ENCODE measurements at places on chromosomes 1 and 21.

DNA sequence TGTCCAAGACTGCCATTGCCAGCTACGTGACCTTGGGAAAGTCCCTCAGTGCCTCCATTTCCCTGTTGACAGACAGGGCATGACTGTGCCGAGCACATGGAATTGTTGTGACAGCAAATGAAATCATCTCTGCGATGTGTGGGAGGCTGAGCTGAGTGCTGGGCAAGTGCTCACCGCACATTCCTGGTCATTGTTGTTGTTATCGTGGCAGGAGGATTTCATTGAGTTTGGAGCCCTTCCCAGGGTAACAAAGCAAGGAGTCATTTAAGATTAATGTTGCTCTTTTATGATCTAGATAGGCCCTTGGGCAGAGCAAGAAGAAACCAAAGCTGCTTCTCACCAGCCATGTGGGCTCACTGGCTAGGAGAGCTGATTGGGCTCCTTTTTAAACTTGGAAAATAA is 39.6 kb upstream of the ITPKB start:
- no peak for DNase-seq

- DNase-seq: no peak
These were observed 9.0 kb upstream of the C1orf198 start for GRCh38 chr1:230877146-230877923.

DNA sequence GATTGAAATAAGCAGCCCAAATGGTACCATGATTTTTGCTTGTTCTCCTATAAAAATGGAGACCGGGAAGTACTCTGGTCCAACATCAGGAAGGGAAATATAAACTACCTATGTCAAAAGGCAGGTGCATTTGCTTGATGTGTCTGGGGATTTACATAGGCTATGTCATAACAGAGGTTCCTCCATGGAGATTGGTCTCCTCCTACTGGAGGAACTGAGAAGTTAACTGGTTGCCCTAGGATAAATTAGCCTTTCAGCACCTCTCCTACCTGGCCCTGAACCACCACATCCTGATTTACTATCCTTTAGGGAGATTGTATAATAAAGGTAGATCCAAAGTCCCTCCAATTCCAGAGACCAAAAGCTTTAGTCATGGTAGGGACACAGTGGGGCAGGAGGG is 1109.3 kb upstream of the B3GALT2 start:
- DNase-seq: no peak

- no peak for DNase-seq
These were observed 6.2 kb upstream of the SPRR2F start for GRCh38 chr1:153119491-153119971.

DNA sequence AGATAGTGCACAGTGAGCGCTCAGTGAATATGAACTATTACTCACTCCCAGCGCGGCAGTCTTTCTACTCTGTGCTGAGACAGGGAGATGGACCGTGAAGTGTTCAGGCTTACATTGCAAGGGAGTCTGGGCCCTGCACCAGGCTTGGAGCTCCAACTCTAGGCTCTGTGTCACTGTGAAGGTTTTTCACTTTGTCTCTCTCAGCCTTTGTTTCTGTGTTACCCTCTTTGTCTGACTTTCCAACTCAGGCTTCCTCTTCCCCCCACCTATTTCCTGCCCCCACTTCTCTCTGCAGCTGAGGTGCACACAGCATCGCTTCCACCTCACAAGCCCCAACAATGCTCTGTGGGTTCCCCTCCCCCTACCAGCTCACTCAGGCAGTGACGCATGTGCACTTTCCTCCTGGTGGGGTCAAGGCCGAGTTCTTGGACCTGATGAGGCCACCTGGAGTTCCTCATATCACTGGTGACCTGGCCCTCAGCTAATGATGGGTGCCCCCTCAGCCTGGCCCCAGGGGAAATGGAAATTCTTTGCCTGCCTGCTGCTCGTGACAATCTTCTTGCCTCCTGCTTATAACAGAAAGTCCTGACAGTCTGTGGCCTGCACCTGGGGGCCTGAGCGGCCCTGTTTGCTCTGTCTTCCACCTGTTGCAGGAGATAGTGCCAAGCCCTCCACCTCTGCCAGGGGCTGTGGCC is 1.1 kb upstream of the LCK start:
- DNase-seq: peak; percentile 71

DNA sequence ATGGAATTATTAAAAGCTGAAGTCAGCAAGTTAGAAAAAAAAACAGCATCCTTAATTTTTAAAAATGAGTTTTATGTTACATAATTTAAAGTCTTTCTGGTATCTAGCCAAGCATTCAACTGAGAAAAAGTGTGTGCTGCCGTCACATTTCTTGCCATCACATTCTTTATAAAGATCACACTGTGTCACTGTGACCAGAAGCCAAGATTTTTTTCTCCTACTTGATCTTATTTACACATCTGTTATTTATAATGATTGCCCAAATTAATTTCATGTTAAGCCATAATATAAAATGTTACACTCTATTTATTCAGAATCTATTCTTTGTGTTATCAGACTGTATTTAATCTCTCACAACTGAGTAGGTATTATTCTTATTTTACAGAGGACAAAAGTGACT is 1603.7 kb downstream of the PLA2G4A start:
- DNase-seq: no peak

DNA sequence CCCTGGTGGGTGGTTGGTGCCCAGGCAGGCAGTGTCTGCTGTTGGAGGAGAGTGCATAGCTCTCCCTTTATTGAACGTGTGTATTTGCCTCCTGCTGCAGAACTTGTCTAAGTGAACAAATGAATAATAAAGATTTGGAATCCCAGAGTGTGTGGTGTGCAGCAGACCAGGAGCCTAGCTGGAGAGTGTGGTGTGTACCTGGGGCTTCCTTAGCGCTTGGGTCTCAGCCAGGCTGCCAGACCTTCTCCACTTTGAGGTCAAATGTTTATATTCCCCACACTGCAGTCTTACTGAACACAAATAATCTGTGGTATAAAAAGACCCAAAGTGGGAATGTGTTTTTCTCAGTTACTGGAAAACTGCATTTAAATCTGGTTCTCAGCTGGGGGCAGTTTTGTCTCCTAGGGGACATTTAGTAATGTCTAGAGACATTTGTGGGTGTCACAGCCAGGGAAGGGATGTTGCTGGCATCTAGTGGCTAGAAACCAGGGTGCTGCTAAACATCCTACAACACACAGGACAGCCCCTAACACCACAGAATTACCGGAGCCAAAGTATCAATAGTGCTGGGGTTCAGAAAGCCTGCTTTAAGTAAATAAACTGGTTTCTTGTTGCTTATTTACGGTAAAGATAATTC is 23.6 kb downstream of the SLC37A1 start:
- no peak for DNase-seq

DNA sequence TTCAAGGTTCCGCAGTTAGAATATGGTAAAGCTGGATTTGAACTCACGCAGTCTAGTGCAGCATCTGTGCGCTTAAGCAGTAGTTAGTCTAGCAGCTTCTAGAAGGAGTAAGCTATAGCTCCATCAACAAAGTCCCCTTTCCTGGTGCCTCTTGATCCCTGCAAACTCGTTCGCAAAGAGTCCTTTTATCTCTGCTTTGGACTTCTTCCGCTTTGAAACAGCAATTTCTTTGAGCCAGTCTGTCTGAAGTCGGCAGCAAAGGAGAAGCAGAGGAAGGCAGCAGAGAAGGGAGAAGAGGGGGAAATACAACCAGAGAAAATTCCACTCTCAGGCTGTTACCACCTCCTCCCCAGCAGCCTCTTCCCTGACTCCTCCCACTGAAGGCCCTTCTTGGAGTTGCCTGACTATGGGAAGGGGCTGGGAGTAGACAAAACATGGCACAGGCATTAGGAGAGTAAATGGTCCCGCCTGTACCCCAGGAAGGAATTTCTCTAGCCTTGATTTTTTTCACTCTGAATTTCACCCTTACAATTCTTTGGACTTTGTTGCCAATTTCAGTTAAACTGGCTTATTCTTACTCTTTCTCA is 25.9 kb downstream of the HSD3B2 start:
- DNase-seq: no peak

DNA sequence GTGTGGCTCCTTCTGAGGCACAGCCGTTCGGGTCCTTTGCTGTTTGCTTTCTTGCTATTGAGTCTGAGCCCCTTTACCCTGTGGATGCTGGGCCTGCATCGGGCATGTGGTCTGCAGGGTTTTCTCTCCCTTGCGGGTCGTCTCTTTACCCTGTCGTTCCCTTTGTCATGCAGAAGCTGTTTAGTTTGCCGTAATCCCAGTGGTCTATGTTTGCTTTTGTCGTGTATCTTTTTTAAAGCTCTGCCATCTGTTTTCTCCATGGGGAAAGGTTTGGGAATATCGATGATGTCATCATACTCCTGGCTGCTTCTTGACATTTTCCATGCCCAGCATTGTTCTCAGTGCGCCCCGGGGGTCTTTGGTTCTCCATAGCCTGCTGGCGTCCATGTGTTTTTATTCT is 68.2 kb downstream of the AGPAT3 start:
- DNase-seq: no peak

GRCh38 chr1:231827337-231828105 is 200.9 kb downstream of the DISC1 start:
- no peak for DNase-seq

DNA sequence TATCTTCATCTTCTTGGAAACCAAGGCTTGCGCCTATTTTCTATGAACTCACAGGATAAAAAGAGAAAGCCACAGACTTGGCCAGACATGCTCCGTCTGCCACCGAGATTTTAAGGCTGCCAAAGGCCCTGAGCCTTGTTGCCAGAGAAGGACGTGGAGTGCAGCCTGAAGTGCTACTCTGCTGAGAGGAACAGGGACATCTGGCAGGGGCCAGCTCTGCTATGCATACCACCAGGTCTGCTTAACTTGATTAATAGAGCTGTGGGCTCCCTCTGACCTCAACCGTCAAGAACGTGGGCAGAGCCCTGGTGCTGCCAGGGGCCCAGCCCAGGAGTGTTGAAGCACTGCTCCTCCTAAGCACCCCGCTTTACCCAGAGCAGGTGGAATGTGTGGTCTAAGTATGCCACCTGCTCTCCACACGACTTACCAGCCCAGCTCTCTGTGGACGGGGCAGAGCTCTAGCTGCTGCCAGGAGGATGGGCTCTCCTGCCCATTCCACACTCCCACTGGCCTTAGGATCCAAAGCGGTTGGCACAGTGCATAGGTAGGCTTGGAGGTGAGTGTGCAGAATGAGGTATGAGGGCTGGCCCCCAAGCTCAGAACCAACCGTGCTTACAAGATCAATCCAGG is 10.6 kb downstream of the HCRTR1 start:
- DNase-seq: no peak

DNA sequence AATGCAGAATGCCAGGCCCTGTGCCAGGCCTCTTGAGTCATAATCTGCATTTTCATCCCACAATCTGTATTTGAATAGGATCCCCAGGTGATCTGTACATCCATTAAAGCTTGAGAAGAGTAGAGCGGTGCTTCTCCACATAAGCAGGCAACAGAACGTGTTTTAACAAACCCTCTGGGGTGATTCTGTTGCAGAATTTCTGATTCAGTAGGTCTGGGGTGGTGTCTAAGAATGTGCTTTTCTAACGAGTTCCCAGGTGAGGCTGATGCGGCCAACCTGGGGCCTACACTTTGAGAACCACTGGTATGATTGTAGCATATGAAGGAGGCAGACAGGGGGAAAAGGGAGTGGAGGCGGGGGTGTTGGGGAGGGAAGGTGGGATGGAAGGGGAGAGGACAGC is 78.4 kb upstream of the POU3F1 start:
- DNase-seq: no peak

DNA sequence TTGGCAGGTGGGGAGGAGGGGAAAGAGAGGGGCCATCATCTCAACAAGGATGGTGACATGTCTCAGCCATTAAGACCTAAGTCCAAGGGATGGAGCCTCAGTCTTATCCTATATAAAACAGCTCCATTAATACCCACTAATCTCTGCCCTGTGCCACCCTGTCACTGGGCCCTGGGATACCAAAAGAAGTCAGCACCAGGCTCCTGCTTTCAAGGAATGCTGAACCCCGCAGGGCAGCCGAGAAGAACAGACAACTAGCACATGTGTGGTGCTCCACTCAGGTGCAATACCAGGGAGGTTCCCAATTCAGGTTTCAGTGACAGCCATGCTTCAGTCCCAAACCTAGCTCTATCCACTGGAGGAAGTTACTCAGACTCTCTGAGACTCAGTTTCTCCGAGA is 128.4 kb downstream of the GRIK3 start:
- DNase-seq: no peak

- DNase-seq: no peak
These were observed 47.3 kb downstream of the LYPLAL1 start for GRCh38 chr1:219220945-219221344.

DNA sequence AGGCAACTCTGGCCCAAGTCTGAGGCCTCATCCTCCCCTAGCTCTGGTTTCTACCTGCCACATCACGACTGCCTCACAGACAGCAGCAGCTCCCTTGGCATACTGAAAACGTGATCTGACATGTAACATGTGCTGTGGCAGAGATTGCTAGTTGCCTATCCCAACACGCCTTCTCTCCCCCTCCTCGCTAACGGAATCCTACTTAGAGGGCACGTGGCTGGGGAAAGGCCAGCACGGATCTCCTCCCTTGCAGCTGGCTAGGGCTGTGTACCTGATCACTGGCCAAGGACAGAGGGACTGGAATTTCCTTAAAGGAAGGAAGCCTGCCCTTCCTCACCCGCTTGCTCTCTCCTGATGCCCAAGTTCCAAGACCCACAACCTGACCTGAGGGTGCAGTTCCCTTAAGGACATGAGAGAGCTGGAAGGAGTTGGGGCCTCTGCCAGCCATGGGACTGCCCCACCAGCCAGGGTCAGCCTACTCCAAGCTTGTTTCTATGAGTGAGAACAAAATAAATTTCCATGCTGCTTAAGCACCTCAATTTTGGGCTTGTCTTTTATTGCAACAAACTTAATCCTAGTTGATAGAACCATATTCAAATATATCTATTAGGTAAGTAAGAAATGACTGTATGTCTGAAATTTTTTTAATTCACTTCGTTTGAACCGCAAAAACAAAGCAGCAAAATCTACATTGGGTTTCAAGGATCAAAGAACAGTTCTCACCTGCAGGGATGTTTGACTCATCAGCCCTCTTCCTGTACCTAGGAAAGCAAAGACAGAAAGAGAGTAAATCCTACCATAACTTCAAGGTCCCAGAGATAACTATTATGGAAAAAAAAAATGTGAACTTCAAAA is 7.2 kb downstream of the SETD4 start:
- no peak for DNase-seq

DNA sequence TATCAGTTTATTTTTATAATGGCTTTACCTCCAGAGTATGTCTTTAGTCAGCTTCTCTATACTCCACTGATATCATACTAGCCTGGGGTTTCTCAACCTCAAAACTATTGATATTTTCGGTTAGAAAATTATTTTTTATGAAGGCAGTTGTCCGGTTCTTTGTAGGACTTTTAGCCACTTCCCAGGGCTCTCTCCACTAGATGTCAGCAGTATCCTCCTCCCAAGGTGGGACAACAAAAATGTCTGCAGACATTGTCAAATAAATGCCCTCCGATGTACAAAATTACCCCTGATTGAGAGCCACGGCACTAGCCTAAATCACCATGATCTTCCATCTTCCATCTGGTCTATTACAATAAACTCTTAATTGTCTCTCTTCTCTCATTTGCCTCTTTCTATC is 4.1 kb upstream of the GRIK1 start:
- no peak for DNase-seq

DNA sequence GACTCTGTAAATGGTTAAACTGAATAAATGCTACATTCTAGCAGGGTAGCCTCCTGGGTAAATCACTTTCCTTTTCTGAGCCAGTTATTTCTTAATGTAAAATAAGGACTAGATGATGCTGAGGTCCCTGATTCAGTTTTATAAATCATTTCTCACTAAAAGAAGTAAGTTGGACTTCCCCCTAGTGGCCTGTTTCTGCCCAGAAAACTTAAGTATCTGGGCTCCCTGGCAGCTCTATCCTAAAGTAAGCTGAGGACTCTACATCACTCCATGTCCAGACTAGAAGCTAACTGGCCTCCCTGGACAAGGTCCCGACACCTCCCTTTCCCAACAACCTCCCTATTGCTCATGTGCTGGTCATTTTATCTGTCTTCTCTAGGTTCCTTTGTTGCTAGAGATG is 3.0 kb downstream of the GPN2 start:
- DNase-seq: no peak

Measured in stimulated activated CD4-positive, alpha-beta T cell treated with anti-CD3 and anti-CD28 coated beads, Interleukin-4, amount 100 ng/mL, for 1 hour (primary cell).